A673 (cell line): ENCODE measurements at places on chromosomes 7 and 10. TPM values are rescaled to one million over a fixed set of nuclear protein-coding genes. Genes with fewer than 3 reads are reported as not detected.

DNA sequence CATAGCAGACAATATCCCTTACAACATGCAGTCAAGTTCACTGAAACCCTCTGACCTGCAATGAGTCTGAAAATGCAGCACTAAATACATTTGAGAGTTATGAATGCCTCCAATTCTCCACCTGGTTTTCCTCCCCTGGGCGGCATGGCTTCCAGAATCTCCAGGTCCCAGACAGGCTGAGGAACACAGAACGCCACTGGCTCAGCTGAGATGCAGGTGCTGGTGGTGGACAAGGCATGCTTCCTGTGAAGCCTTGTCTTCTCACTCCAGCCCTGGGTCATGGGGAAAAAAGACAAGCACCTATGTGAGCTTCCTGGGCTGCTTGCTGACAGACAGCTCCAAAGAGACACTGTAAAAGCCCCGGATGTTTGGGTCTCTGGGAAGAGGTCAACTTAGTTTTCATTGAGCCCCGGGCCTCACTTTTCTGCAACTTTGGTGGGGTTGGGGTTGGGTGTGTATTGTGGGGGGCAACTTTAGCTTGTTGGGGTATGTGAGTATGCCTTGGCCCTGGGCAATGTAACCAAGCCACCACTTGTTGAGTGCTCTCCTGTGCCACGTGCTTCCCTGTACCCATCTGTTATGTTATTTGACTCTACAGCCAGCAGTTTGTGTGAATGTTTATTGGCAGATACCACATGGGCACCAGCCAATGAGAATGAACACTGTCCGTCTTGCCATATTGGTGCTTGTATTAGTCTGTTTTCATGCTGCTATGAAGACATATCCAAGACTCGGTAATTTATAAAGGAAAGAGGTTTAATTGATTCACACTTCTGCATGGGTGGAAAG, 127.8 kb downstream of the EMX2 start:
- DNase-seq: no peak

The SORBS1 gene
- 0.52 and 0.56 TPM in 2 replicates for total RNA-seq

- DNase-seq: no peak
Measured at GRCh38 chr7:123348690-123349089, 148.9 kb upstream of the SLC13A1 start.

DNA sequence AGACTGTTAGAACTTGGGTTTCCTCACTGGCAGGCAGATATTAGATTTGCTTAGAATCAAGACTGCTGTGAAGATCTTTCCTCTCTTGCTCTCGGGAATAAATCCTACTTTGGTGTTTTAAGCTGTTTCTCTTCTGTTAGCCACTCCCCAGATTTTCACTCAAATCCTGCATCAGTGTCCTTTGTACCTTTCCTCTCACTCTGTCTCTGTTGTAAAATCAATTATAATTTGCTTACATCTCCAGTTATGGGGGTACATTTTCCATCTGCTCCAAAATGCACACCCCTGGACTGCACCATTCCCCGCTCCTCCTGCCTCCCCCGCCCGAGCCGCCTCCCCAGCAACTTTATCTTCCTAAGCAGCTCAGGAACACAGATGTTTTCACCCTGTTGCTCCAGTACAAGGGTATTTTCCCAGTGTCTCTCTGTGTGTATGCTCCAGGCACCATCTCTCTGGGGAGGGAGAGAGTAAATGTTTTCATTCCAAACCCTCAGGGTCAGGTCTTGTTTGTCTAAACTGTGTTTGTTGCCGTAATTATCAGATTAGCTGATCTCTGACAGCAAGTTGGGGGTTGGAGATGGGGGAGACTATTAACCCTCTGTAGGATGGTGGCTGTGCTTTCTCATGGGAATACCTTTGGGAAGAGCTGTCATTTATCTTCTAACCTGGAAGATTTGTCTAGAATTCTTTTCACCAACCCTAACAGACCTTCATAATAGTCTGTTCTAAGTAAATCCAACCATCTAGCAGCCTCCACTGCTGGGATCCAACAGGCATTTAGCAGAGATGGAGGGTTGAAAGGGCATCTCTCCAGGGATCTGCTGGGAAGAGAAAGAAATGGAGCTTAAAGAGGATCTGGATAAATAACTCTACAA, 20.4 kb upstream of the GOT1 start:
- DNase-seq: no peak

The MMRN2 gene
- 0.09 TPM in 1 of 2 replicates, not detected in the other for total RNA-seq

The AKR1C2 gene
- 16.2 and 23.5 TPM in 2 replicates for total RNA-seq

DNA sequence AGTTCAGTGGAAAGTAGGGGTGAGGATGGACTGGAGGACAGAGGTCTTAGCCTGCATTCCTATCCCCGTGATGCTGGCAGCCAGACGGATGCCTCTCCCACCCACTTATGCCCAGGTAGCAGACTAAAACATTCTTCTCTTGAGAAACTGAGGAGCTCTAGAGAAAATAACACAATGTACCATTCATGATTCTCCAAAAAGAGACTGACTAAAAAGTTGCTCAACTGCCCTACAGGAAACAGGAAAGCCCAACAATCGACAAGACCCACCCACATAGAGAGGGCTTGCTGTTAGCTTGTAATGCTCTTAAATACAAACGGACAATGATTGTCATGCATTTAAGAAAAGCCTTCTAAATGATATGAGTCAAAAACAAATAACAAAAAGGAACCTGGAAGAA, 33.2 kb upstream of the PDE1C start:
- DNase-seq: peak; percentile 4

GRCh38 chr7:147798001-147798400, 792.6 kb upstream of the C7orf33 start:
- DNase-seq: no peak

The PRKAR2B gene
- total RNA-seq: 4.8 and 4.9 TPM in 2 replicates

The SLC18A3 gene
- total RNA-seq: 0.28 and 0.30 TPM in 2 replicates

The KLLN gene
- 0.32 and 0.37 TPM in 2 replicates for total RNA-seq

GRCh38 chr10:80760914-80761371, 223.2 kb downstream of the SH2D4B start:
- no peak for DNase-seq

GRCh38 chr7:141073641-141074161, at the start of gene TMEM178B:
TMEM178B (plus strand) TSS chr7:141074064.
- peak; percentile 2 for DNase-seq

- DNase-seq: no peak
Measured at GRCh38 chr10:80458263-80458625, 4.1 kb downstream of the TSPAN14 start.

DNA sequence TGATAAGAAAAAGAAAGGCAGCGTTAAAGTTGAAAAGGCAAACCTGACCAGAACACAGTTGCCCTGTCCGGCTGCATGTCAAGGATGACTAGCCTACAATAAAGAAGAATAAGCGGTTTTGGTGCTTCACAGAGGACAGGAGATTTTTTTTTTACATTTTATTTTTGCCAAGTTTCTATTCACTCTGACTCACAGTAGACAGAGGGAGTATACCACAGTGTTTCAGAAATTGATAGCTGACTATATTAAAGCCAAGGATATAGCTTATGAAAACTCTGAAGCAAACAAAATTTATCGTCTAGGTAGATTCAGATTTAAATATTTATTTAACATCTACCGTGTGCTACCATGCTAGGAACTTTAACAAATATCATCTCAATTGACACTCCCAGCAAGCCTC, 16.9 kb upstream of the POLR1F start:
- DNase-seq: no peak

The LBX1 gene
- not detected in 2 replicates for total RNA-seq

- DNase-seq: peak; percentile 71
Measured at GRCh38 chr10:123559066-123559822, 106.9 kb upstream of the GPR26 start.

DNA sequence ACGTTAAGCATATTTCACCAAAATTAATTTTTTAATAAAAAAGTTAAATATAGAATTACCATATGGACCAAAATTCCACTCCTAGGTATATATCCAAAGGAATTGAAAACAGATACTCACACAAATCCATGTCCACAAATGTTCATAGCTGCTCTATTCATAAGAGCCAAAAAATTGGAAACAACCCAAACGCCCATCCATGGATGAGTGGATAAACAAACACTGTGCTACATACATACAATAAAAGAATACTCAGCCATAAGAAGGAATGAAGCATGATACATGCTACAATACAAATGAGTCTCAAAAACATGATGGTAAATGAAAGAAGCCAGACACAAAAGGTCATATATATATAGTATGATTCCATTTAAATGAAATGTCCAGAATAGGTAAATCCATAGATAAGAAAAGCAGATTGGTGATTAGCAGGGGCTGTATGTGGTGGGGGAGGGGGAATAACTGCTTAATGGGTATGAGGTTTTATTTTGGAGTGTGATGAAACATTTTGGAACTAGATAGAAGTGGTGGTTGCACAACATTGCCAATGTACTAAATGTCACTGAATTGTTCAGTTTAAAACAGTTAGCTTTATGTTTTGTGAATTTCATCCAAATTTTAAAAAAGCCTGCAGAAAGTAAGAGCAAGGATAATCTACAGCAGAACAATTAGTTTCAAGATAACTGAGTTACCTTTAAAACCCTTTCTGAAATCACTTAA, 101.2 kb upstream of the EFCAB10 start:
- DNase-seq: no peak
